ENCODE measurements at places on chromosomes 6 and 20.
A peak's percentile ranks its signal among the peaks of the same experiment; 100 is the strongest.

GRCh38 chr6:166382500-166382932 is 224 bp downstream of the MPC1 start:
- peak; percentile 30 for DNase-seq

DNA sequence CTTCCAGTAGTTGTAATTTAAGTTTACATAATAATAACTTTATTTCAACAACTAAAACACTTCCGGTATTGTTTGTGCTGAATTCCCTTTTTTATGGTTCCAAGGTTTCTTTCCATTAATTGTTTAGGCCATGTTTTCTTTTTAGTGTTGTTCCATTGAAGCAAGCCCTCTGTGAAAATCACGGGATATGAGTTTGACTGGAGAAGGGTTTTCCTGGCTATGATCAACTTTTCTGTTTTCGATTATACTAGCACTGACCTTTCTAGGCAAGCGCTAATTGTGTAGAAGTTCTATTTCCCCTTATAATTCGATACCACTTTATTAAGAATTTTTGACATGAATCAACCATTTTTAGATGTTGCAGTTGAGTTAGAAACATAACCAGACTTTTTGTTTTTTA is 2.4 kb downstream of the LAMA2 start:
- DNase-seq: no peak

DNA sequence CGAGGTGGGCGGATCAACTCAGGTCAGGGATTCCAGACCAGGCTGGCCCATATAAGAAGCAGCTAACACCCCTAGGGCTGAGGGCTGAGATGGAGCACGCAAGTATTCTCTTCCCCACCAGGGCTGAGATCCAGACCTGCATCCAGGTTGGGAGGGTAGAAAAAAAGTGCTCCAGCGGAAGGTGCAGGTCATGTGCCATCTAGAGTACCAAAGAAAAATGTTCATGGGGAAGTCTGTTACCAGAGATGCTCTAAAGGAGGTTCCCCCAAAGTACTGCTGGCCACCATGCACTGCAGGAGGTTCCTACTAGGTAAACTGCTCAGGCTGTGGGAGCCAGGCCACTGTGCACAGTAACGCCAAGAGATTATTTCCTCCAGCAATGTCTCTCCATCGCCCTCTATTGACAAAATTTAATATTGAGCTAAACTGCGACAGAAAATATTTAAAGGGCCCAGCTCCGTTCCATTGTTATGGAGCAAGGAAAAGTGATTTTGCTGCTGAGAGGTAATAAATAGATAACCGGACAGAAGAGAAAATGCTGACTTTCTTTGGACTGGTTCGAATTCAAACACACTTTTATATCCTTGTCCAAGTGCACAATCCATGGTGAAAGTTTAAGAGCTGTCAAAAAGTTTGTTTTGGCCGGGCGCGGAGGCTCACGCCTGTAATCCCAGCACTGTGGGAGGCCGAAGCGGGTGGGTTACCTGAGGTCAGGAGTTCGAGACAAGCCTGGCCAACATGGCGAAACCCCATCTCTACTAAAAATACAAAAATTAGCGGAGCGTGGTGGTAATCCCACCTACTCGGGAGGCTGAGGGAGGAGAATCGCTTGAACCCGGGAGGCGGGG is 159.9 kb downstream of the OR2B2 start:
- peak; percentile 75 for DNase-seq

GRCh38 chr6:54291738-54292137 is 16.5 kb upstream of the TINAG start:
- DNase-seq: no peak

DNA sequence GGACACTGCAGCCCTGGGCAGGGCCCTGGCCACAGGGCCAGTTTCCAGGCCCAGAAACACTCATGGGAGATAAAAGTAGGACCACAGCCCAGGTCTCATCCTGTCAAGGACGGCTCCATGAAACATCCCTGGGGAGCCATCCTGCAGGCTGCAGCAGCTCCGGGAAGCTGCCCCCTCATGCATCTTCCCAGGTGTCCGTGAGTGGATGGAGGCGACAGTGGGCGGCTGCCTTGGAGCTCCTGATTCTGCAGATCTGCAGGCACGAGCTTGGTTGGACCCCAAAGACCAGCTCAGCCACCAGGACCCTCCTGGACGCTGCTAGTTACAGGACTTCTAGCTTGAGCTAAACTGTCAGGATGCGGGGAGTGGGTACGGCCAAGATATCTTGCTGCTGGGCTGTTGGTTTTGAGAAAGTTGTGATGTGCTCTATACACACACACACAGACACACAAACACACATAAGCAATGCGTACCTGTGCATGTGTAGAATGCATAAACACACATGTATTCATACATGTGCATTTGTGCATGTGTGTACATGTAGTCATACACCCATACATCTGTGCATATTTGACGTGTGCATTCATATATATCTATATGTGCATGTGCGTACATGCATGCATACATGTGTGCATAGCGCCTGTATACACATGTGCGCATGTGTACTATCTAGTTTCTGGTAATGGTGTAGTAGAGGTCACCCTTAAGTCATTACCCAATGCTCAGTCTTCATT is 297.8 kb downstream of the TAF4 start:
- DNase-seq: no peak

DNA sequence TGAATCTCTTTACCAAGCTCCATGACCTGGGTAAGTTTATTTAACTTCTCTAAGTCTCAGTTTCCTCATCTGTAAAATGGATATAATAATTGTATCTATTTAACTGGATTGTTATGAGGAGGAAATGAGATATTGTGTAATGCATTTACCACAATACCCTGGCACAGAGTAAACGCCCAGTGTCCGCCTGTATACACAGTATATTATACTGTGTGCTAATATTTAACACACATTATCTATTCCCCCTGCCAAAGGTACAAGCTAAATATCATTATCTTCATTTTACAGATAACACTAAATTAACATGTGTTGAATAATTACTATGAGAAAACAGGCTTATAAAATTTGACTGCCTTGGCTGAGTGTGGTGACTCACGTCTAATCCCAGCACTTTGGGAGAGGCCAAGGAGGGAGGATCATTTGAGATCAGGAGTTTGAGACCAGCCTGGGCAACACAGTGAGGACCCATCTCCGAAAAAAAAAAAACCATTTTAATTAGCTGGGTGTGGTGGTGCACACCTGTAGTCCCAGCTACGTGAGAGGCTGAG is 38.7 kb upstream of the TNFRSF21 start:
- DNase-seq: no peak

- no peak for DNase-seq
These were observed 6.3 kb upstream of the LOC128125822 start for GRCh38 chr6:63565727-63566596.

- DNase-seq: no peak
These were observed 166.1 kb upstream of the OPRM1 start for GRCh38 chr6:153872946-153873345.

GRCh38 chr6:36685926-36686667 is 7.6 kb downstream of the CDKN1A start:
- DNase-seq: no peak

DNA sequence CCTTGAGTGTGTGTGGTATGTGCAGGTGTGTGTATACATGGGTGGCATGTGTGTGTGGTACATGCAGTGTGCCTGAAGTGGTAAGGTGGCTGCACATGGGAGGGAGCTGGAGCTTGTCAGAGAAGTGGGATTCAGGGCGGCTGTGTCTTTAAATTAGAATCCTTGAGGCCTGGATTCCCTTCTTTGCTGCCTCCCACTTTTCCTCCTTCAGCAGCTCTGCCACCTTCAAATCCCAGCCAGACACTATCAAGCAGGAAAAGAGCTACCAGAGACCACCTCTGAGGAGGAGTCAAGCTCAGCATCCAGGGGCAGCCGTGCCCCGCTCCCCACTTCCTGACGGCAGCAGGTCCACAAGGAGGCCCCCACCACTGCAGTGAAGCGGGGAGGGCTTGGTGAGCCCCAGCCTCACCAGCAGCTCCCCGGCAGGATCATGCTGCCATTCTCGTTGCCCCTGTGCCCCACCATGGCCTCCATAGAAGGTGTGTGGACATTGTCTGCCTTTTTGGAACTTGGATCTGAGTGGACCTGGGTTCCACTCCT is 131.0 kb upstream of the MLN start:
- DNase-seq: no peak

- DNase-seq: no peak
These were observed 83.5 kb upstream of the BEND3 start for GRCh38 chr6:107198631-107199416.

DNA sequence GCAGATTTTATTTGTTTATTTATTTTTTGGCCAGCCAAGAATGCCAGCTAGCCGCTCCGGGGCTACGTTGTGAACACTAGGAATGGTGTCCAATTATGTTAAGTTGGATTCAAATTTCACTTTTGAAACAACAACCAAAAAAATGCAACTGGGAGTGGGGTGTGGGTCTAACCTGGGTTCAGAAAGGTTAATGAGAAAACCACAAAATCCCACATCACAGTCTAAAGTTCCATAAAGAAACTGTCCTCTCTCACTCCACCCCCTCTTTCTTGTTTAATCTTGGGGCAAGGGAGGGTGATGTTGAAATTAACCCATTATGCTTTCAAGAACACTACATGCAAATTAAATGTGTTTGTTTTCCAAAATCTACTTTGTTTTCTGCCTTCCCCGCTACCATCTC is 77.2 kb downstream of the LINC00237 start:
- DNase-seq: no peak

GRCh38 chr6:5184218-5184617 is 76.5 kb downstream of the LYRM4 start:
- no peak for DNase-seq

- no peak for DNase-seq
These were observed 133.9 kb downstream of the AGPAT4 start for GRCh38 chr6:161139766-161140553.

DNA sequence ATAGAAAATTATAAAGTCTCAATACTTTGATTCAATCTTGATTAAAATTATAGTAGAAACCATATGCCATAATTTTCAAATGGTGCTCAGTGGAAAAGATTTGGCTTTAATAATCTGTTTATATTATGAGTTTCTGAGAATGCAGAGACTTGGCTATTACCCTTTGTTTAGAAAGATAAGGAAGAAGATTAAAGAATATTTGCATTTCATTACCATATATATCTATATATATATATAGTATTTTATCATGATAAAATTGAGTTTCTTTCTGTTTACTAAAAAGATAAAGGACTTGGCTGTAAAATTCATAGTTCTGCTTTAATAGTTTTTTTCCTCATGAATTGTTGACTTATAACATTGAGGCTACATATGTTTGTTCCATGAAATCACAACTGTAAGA is 679.3 kb upstream of the MAP3K7 start:
- no peak for DNase-seq

GRCh38 chr6:26251354-26252076 is 113.5 kb upstream of the BTN3A2 start:
- peak; percentile 55 for DNase-seq

DNA sequence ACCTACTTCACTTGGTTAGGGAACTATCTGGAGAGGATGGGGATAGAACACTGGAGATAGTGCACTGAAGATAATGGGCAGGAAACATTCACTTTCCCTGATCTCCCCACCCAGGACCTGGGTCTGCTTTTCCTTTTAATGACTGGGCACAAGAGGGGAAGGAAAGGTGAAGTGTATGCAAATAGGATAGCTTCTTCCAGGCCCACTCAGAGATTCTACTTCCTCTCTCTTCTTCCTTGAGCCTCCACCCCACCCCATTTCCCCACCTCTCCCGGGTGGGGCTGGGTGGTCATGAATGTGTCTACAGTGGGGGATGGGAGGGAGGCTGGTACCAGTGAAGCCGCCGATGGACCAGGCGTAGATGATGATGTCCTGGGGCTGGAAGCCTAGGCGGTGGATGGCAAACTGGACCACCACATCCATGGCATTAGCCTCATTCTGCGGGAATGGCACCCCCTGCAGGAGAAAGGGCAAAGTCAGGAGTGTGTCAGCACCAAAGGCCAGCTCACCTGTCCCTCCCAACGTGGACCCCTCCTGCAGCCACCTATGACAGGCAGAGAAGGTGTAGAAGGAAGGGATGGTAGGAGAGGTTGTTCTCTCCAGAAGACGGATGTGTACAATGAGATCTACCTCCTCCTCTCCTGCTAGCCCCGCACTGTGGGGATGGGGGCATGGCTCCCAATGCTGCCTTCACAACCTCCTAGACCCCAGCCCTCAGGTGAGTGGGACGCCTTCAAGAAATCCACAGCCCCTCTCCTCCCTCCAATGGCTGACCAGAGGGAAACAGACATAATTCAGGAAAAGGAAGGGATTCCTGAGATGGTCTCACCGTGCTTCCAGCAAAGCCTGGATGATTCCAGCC is 8.6 kb upstream of the LY6G5C start:
- no peak for DNase-seq

All from globus pallidus (tissue), 1 donor.